ENCODE measurements at places on chromosomes 7 and 10.
A peak's percentile ranks its signal among the peaks of the same experiment; 100 is the strongest.

- DNase-seq, result no peak
These were observed 109.8 kb upstream of the FAM133B start for GRCh38 chr7:92699966-92700514.

- no peak for DNase-seq
These were observed 82.6 kb upstream of the UCN3 start for GRCh38 chr10:5282137-5282536.

DNA sequence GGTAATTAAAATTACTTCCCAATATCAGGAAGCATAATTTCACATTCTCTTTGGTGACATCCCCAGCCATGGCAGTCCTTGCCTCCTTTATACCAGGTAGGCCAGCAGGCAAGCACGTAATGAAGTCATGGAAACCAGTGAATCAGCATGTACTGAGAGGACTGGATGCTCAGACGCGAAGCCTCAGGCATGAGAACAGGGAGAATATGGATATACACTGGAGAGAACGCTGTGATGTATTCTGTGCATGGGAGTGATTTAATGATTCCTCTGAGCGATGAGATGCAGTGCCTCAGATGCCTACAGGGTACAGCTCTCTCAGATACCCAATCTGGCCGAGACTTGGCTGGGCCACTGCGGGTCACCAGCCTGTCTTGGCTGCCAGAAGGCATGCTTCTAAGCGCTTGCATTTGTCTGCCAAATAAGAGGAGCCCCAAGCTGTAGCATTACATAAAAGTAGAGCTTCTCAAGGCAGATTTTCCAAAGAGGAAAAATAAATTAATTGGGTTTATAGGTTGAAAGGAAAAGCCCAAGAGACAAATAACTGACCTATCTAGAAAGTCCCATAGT is 238.1 kb downstream of the RELN start:
- DNase-seq, result no peak

- no peak for DNase-seq
These were observed 448.2 kb downstream of the RPS24 start for GRCh38 chr10:78481842-78482241.

DNA sequence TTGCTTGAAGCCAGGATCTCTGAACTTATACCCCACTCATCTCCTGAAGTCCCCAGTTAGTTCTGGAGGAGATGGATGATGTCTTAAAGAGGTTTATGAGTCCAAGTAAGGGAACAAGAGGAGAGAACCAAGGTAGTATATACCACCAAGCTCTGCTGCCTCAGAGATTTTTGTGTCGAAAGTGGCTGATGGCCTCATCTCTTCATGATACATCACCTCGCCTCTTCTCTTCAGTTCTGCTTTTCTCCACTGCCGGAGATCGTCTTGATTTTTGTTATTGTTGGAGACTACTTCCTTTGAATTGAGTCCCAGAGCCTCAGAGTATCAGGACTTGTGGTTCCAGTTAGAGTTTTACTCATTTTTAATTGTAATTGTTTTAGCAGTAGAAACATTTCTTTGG is 1.9 kb downstream of the VTI1A start:
- no peak for DNase-seq

DNA sequence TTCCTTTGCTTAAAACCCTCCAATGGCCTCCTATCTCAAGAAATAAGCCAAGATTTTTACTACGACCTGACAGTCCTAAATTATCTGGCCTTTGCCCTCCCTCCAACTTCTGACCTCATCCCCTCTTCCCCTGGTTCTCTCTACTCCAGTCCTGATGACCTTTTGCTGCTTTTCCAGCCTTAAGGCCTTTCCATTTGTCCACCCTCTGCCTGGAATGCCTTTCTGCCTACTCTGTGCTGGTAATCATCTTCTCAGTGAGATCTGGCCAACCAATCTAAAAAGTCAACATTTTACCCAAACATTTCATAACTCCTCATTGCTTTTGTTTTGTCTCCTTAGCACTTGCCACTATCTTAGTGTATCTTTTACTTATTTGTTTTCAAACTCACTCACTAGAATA is 75.7 kb downstream of the VPS41 start:
- peak; percentile 41 for DNase-seq

DNA sequence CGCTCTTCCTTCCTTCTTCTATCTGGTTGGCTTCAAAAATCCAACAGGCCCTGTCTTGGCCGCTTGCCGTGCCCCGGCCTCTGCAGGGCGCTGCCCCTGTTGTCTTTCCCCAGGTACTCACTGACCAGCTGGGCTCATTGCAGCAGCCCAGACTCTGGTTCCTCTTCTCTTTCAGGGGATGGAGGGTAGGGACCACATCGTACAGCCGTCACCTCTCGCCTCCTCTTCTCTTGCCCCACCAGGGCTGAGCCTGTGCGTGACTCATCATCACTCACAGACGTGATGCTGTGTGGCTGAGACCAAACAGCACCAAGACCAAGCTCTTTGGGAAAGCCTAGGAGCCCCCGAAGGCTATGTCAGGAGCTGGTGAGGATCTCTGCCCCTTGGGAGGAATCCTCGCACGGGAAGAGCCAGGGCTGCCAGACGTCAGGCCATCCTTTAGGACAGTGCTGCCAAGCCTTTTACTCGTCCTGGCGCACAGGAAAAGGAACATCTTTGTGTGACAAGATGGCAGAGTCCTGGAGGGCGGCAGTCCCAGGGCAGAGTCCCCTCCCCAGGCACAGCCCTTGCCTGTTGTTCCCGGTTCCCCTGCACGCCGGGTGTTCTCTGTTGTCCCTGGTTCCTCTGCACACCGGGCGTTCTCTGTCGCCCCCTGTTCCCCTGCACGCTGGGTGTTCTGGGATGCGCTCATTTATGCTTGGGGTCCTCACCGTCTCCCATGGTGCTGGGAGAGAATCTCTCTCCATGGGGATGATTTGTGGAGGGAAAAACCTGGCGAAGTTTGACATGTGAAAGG is 188.5 kb upstream of the SHH start:
- DNase-seq, result no peak

- DNase-seq, result peak; percentile 68
These were observed 276.5 kb downstream of the HDAC9 start for GRCh38 chr7:18771834-18772566.

DNA sequence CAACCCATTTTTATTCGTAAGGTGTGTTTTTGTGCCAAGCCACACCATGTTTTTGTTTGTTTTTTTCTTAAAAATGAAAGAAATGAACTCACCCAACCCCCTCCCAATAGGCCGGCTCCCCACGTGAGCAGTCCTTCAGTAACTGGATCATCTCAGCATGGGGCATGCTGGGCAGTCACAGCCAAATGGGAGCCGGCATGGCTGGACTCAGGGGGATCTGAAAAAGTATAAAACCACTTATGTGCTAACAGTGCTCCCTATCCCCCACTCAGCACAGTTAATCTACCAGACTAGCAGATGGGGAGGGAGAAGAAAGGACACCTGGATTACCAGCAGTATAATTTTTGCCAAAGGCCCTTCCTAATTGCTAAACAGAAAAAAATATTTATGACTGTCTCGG is 39.3 kb downstream of the BAZ1B start:
- no peak for DNase-seq

DNA sequence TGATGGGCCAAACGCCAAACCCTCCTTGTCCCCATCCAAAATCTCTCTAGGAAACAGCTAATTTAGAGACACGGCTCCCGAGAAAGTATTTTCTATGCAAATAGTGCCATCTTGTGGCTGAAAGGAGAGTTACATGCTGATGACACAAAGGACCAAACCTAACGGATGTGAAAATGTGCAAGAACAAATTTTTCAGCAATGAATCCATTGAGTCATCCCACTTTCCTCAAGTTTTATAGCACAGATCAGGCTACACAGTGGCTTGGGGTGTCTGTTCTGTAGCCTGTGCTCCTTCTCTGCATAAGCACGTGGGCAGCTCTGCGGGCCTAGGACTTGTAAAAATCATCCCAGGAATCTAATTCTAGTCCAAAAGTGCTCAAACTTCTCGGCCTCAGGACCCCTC is 154.8 kb upstream of the PRR15 start:
- DNase-seq, result peak; percentile 91

- DNase-seq, result no peak
These were observed 33.6 kb upstream of the UTF1 start for GRCh38 chr10:133196221-133196915.

- DNase-seq, result no peak
These were observed 31.7 kb upstream of the HERPUD2 start for GRCh38 chr7:35726654-35727053.

GRCh38 chr7:112137141-112138101 is 68.8 kb downstream of the DOCK4 start:
- DNase-seq, result no peak

- DNase-seq, result no peak
These were observed 97.0 kb downstream of the SEMA3C start for GRCh38 chr7:80821771-80822319.

DNA sequence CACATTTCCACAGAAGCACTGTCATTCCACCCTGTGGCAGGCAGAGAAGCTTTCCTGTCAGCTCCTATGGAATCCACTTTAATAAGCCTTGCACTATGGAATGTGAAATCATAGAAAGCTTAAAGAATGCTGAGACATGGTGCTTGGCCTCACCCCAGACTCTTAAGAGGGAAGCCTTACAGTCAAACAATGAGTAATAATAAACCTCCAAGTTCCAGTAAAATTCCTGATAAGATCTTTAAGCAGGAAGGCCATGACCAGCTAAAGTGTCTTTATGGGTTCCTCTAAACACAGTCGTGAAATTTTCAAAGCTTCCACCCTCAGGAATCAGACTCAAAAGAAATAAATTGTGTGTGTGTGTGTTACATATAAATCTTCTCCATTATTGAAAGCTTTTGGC is 11.9 kb upstream of the TEX36 start:
- peak; percentile 91 for DNase-seq

DNA sequence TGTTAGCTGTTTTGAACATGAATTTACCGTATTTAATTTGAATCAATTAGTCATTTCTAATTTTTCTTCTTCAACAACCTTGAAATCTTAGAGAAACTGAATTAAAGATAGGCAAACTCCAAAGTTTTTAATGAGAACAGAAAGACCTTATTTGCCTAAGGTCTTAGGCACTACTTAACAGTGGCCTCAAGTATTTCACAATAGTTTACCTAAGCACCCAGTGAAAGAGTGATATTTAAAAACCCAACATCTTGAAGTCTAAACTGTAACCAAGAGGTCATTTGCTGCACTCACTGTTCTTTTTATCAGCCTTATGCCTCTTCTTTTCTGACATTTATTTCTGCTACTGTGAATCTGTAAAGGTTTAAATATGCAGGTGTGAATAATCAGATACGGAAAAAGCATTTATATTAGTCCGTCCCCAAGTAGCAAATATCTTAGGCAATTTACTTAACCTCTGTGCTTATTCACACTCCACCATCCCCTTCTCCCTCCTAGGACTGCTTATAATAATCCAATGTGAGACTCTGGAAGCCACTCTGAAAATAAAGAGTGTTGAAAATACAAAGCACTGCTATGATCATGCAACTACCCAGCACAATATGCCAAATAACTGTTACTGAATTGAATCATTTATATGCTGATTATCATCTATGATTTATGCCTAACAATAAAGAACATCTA is 105.7 kb downstream of the ELAPOR2 start:
- DNase-seq, result no peak

GRCh38 chr7:132518839-132519173 is 57.5 kb downstream of the PLXNA4 start:
- DNase-seq, result no peak

DNA sequence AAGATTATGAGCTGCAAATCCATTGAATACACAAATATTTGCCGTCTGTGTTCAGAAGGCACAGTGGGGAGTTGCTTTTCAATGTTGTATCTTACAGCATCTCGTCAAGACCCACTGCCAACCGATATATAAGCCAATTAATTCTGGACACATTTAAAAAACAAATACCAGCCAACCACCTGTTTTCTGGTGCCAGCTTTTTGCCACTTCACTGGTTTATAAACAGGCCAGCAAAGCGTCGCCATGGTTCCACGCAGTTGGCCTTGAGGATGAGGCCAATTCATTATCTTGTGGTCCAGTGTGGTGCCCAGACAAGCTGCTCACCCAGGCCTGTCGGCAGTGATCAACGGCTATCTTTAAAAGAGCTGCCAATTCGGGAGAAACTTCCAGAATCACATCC is 321.0 kb downstream of the TCERG1L start:
- DNase-seq, result no peak

DNA sequence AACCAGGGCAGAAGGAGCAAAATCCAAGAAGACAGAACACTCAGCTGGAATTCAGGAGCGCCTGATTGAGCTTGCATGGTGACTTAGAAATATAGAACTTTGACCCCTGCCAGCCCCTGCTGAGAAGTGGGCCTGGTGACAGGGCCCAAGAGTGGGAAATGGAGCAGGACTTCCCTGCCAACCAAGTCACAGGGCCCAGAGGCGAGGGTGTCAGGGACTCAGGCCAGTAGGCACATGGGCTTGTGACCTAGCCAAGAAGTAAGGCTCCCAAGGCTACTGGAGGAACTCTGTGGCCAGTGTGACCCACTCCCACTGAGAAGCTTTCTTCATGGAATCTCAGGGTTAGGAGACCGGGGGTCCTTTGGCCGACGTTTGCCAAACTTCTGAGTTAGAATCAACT is 31.9 kb downstream of the LRRC20 start:
- no peak for DNase-seq

- DNase-seq, result no peak
These were observed 176.6 kb upstream of the SP4 start for GRCh38 chr7:21251151-21251800.

DNA sequence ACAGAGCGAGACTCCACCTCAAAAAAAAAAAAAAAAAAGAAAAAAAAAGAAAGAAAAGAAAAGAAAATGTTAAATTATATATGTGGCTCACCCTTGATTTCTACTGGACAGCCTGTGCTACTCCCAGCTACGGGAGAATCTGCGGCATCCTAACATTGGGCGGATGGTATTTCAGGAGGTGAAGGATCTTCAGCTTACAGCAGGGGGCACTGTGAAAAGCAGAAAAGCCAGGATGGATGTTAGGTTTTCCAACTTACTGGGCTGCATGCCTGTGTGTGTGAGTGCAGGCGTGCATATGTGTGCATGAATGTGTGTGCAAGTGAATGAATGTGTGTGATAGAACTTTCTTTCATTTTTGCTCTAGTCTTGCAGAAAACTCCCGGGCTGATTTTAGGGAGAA is 1066.5 kb downstream of the TYW1 start:
- peak; percentile 9 for DNase-seq

GRCh38 chr7:64951250-64951848 is 39.5 kb downstream of the ZNF117 start:
- peak; percentile 82 for DNase-seq

DNA sequence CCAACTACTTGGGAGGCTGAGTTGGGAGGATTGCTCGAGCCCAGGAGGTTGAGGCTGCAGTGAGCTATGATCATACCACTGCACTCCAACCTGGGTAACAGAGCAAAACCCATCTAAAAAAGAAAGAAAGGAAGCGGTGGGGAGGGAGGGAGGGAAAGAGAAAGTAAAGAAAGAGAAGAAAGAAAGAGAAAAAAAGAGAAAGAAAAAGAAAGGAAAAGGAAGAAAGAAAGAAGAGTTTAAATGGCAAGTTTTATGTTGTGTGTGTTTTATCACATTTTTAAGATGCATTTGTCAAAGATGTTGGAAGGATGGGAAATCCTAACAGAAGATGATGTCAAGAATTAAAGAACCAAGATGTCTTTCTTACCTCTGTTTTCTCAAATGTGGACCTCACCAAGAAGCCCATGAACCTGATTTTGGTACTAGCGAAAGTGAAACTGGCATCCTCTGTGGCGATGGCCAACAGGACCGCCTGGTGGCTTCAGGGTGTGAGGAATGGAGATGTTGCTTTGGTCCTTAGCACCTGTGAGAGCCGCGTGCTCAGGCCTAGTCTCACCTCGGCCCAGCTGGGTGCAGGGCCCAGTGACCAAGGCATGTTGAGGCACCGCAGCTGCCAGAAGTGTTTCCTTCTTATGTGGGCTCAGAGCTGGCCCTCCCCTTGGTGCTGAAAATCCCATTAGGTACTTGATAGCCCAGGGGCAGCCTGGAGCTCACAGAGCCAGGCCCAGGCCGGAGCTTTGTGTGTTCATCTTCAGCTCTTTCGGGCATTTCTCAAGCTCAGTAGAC is 9.8 kb downstream of the UCMA start:
- no peak for DNase-seq

Measured in adipocyte (in vitro differentiated cells).